Fibroblast of skin of right biceps (primary cell): ENCODE measurements at places on chromosomes 13 and 19.

- DNase-seq: peak; percentile 78
Observed at GRCh38 chr13:29993716-29994488, 143.5 kb upstream of the UBL3 start.

- no peak for DNase-seq
Observed at GRCh38 chr13:43431290-43431716, 355.5 kb downstream of the ENOX1 start.

DNA sequence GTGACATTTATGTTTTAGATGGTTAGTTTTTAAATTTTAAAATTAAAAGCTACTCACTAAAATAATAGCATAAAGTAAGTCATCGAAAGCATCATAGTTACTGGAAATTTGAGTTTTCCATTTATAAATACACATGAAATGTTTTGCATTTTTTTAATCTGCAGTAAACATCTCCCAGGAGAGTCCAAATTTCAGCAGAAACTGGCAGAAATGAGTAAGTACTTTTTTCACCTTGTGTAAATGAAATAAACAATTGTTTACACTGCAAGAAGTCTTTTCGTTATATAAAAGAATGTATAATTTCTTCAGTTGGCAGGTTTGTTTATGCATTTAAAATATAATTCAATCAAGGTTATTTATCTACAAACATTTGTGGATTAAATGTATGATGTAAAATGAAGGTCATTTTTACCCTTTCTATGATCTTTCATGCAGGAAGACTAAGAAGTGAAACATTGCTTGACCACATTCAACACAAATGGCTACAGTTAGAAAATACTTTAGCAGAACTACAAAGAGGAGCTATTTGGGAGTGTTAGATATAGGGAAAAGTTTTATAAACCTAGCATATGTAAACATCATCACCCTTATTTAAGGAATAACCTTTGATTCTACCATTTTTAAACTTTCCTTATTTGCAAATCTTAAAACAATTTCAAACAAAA is 55.6 kb downstream of the RCBTB2 start:
- DNase-seq: no peak

GRCh38 chr19:52070496-52070895 is 21.9 kb upstream of the ZNF432 start:
- no peak for DNase-seq

DNA sequence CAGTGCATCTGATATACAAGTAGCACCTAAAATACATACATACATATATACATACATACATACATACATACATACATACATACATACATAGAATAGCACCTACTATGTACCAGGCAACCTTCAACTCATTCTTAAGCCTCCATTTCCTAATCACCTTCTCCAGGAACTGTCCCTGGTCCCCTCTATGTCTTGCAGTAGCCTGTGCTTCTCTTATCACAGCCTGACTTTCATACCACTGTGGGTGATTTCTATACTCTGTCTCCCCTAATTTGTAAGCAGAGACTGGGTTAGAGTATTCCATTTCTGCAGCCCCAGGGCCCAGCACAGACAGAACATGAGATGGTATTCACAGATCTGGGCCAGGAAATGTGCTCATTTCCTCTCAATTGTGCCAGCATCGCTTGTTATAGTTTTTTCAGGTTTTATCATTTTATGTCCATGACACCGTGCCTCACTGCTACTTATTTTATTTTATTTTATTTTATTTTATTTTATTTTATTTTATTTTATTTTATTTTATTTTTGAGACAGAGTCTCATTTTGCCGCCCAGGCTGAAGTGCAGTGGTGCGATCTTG is 14.2 kb upstream of the COLGALT1 start:
- DNase-seq: no peak

- DNase-seq: no peak
Observed at GRCh38 chr13:21139374-21139773, 37.0 kb downstream of the SKA3 start.

DNA sequence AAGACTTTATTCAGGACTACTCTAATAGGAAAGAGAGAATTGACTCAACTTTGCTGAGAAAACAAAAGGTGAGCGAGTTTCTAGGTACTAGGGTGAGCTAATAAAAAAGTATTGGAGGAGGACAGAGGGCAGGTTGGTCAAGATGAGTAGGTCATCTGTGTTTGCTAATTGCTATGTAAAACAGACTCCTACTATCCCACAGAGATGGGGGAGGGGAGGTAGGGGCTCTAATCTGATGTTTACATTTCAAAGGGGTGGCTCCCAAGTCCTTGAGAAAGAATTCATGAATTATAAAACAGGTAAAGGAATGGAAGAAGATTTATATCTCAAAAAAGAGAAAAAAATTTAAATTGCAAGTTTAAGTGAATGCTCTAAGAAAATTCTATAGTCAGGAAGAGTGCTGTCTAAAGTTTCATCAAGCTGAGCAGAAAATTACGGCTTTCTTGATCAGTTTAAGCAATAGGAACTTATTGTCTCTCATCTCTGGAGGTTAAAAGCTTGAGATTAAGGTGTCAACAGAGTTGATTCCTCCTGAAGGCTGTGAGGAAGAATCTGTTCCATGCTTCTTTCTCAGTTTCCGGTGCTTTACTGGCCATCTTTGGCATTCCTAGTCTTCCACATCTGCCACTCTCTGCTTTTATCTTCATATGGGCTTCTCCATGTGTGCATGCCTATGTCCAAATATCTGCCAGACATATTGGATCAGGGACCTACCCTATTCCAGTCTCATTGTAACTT is 790.3 kb downstream of the SLITRK5 start:
- no peak for DNase-seq

GRCh38 chr13:47136504-47136941 is 239.7 kb upstream of the HTR2A start:
- DNase-seq: no peak

DNA sequence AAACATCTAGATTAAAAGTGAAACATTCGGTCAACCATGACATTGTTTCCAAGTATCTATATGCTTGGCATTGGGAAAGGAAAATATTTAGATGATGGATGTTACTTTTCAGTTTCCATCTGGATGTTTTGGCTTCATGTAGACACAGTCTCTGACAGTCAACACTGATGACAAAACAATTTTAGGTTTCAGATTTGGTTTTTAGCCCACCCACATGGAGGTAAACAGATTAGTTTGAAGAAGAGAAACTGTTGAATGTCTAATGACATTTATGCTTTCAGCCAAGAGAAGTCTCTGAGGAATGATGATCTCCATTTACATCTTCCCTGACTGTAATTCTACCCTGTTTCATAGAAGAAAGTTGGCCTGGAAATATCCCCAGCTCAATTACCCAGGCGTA is 379.1 kb downstream of the SLITRK6 start:
- DNase-seq: no peak
